Caki2 (cell line): ENCODE measurements at places on chromosomes 3 and 15.
A peak's percentile ranks its signal among the peaks of the same experiment; 100 is the strongest.

DNA sequence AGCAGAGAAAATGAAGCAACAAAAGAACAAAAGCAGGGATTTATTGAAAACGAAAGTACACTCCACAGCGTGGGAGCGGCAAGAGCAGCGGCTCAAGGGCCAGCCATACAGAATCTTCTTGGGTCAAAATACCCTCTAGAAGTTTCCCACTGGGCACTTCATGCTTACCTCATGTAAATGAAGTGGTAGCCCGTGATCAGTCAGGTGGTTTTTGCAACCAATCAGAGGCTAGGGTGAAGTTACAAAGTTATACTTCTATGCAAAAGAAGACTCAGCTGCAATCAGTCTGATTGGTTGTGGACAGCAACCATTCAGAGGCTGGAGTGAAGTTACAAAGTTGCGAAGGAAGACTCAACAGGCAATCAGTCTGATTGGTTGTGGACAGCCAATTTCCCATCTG lies 37.8 kb upstream of the TRH start:
- DNase-seq, result no peak

DNA sequence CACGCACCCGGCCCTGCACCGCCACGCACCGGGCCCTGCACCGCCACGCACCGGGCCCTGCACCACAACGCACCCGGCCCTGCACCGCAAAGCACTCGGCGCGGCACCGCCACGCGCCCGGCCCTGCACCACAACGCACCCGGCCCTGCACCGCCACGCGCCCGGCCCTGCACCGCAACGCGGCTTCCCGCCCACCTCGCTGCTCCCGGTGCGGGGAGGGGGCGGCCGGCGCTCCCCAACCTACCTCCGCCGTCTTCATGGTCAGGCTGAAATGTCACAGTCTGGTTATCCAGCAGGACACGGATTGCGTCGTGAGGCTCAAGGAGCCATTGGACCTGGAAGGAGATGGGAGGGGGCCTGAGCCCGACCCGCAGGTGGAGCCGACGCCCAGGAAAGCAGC lies 41.8 kb downstream of the MUC20 start:
- no peak for DNase-seq

DNA sequence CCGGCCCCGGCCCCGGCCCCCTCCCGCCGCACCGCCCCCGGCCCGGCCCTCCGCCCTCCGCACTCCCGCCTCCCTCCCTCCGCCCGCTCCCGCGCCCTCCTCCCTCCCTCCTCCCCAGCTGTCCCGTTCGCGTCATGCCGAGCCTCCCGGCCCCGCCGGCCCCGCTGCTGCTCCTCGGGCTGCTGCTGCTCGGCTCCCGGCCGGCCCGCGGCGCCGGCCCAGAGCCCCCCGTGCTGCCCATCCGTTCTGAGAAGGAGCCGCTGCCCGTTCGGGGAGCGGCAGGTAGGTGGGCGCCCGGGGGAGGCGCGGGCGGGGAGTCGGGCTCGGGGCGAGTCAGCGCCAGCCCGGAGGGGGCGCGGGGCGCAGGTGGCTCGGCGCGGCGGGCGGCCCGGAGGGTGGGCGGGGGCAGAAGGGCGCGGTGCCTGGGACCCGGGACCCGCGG lies 352 bp downstream of the CHRD start:
- no peak for DNase-seq

GRCh38 chr3:194110483-194110882 lies 25.5 kb upstream of the HES1 start:
- no peak for DNase-seq

DNA sequence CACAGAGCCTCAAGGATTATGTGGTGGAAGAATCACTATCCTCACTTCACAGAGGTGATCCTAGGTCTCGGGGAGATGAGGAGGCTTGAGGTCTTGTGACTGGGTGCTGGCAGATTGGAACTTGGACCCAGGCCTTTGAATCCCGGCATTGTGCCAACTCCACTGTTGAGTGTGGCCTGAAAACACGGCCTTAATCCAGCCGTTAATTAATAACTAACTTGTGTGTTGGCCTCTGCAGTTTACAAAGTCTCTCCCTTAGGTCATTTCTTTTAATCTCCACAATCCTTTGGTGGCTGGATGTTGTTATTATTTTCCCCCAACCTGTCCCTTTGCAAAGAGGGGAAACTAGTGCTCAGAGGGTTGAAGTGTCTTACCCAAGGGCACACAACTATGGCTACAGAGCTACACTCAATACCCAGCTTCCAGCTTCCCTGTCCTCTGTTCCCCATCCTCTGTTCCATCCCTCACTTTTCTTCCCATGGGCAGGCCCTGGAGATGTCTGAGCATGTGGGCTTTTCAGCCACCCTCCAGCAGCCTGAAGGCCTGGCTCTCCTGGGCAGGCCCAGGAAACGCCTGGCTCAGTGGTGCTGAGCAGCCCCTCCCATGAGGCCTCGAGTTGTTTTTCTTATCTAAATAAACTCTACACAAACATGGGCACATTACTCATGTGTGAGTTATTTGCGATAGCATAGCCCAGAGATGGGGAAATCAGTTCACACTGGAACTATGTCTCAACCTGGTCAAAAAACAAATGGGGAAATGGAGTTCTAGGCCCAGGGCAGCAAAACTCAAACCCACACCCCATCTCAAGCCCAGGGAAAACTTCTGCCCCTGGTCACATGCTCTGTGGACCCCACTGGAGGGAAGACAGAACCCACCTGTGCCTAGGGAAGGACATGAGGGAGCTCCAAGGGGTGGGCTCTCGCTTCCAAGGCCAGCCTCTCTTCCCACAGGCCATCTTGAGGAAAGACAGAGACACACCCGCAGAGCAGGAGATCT lies 16.8 kb upstream of the SMAD3 start:
- DNase-seq, result peak; percentile 94

GRCh38 chr3:175672119-175672689 lies 813.1 kb downstream of the NAALADL2 start:
- no peak for DNase-seq

- DNase-seq, result no peak
Measured at GRCh38 chr15:74430510-74430951, 3.2 kb downstream of the SEMA7A start.

- peak; percentile 78 for DNase-seq
Measured at GRCh38 chr15:84633311-84634227, 20.5 kb downstream of the WDR73 start.

DNA sequence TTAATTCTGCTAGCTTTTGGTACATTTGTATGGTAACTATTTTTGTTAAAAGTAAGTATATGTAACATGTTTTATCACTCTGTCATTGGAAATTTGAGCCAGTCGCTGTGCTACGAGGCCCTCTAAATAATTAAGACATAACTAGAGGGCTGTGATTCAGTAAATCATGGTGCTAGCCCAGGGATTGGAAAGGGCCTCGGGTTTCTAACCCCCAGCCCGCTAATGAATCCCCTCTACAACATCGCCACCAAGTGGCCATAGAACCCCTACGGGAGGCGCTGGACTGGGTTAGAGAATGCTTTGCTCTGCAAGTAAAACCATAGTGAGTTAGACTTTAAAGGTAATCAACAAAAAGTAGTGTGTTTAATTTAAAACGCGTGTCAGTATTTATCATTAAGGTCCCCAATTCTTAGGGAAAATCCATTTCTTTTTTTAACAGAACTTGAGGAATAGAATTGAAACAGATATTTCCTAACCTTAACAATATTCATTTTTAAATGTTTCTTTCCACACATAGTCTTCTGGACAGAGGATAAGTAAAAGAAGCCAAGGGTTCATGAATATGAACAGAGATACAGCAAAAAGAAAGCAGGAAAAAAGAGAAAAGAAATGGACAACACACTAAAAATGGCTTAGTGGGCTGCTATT lies 744.7 kb downstream of the EPHA3 start:
- peak; percentile 4 for DNase-seq

- DNase-seq, result no peak
Measured at GRCh38 chr3:194272861-194273742, 78.0 kb downstream of the CPN2 start.

DNA sequence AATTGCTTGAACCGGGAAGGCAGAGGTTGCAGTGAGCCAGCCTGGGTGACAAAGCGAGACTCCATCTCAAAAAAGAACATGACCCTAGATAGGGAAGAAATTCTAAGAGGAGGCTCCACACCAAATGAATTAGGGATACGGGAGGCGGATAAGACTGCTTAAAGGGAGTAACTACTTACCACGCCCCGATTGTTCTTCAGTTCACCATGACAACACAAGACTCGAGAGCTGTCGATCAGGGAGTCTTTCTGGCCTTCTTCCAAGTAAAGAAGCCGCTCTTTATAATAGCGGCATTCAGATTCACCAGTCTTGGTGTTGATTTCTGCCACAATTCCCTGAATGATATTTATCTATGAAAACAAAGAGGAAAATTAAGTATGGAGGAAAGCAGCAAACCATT lies 53.9 kb upstream of the TASOR start:
- no peak for DNase-seq

GRCh38 chr3:178676942-178677790 lies 140.9 kb downstream of the KCNMB2 start:
- no peak for DNase-seq

- no peak for DNase-seq
Measured at GRCh38 chr15:62287066-62287857, 122.2 kb upstream of the C2CD4B start.

- no peak for DNase-seq
Measured at GRCh38 chr15:43346305-43346704, 15.9 kb upstream of the LCMT2 start.

DNA sequence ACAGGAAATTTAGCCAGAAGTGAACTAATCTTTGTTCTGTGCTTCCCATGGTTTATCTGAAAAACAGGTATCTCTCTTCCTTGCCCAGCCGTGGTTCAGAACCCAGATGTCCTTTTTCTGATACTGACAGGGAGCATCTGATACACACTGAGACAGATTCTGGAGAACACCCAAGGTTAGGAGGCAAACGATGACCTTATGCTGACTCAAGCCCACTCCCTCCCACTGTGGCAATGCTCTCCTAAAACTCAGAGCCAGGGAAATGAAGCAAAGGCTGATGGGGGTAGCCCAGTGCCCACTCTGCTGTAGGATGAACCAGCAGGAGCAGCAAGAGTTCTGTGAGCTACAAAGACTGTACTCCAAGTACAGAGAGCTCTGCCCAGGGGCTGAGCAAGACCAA lies 225.1 kb downstream of the NTRK3 start:
- DNase-seq, result no peak

GRCh38 chr15:73052653-73053397 lies 562 bp downstream of the NEO1 start:
- peak; percentile 62 for DNase-seq

- DNase-seq, result no peak
Measured at GRCh38 chr3:16596352-16597032, 8.7 kb downstream of the DAZL start.

DNA sequence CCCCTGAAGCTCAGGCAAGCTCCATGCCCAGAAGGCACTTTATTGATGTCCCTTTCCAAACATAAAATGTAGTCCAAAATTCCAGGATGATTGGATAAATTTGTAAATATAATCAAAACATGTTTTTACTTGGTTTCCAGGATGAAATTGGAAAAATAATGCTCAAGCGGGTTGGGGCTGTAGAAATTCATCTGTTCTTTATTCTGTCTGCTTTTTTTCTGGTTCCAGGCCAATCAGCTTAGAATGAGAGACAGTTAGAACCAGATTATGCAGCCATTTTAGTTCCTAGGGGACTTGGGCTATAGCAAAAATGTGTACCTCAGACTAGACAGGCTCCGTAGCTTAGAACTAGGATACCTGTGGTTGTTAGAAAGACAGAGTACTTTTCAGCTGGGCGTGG lies 450.8 kb downstream of the MCTP2 start:
- DNase-seq, result no peak

DNA sequence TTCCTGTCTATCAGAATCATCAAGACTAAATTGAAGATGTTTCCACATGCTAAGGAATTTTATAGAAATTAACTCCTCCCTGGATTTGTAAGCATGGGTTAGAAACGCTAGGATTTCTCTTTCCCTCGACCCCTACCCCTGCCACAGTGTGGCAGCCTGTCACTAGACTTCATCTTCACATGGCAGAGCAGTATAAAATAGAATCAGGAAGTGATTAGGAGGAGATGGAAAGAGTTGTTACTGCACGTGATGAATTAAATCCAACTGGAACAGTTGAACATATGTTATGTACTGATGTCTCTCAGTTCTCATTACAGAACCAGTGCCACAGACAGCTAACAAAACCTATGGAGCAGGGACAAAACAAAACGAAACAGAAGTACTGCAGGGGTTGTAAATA lies 130.0 kb upstream of the BNIP2 start:
- no peak for DNase-seq

DNA sequence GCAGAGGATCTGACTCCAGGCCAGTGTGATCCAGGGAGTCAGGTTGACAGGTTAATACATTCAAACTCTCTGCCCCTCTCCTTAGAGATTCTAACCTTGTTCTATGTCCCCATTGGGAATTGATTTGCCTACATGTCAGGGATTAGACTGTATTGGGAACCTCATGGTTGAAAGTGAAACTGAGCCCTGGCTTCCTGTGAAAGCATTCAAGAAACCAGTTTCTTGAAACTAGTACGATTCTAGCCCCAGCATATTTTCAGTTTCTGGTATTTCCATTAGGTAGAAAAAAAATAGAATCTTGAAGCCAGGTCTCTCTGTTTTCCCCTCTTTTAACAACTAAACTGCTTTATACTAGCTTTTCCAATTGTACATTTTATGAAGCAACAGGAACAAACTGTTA lies 140.4 kb upstream of the ABI3BP start:
- DNase-seq, result no peak

- no peak for DNase-seq
Measured at GRCh38 chr15:51025454-51025846, 69.3 kb downstream of the TNFAIP8L3 start.

GRCh38 chr3:35658686-35659085 lies 19.4 kb downstream of the ARPP21 start:
- DNase-seq, result no peak

DNA sequence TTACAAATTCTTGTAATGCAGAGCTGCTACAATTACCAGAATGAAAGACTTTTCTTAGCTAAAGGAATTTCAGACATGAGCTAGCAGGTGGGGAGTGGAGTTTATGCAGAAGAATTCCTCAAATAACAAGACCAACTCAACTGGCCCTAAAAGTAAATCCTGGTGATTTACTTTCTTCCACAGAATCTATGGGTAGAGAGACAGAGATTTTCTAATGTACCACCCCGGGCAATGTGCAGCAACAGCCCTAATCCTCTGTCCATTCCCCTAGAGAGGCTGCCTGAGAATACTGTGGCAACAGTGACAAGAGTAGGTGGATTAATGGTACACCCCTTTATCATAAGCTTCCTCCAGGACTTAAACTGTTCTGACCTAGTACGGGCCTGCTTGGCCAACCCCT lies 55.2 kb downstream of the AQR start:
- DNase-seq, result no peak

GRCh38 chr15:100914876-100915275 lies 4.3 kb upstream of the LRRK1 start:
- no peak for DNase-seq

- peak; percentile 83 for DNase-seq
Measured at GRCh38 chr15:60673918-60674558, 195.1 kb upstream of the ICE2 start.

DNA sequence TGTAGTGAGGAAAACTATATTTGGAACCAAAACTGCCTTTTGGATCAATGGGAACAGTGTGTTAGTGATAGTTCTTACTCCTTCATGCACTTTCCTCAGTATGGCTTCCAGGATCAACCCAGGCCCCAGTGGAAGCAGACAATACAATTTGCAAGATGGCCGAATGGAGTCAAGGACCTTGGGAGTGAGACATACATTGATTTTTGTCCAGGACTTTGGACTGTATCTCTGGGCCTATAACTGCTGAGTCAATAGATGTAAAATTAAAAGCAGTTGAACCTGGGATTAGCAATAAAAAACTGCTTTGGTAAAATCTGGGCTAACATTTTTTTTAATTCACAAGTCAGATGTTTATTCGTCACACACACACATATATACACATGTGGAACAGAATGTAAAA lies 1.8 kb downstream of the ARRDC4 start:
- no peak for DNase-seq
